CD4-positive, alpha-beta T cell treated with Interleukin-6 at 100 ng/mL for 8 hours (primary cell): ENCODE measurements at places on chromosomes 16 and 17.
A peak's percentile ranks its signal among the peaks of the same experiment; 100 is the strongest.

- DNase-seq = no peak
Observed at GRCh38 chr17:69677130-69677529, 262.6 kb downstream of the MAP2K6 start.

DNA sequence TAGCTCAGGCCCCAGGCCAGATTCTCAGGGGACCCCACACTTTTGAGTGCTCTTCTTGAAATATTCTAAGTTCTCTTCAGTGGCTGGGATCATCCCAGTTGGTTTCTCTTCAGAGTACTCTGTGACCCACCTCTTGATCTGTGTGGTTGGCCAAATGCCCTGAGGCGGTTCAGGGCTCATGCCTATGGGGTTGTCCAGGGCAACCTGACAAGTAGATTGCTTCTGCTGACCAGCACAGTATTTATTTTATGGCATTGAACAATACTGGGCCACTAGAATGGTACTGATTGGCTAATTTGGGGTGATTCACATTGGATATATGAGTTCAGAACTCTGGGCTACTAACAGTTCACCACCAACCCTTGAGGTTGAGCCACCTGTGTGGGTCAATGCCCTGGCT, 7.4 kb upstream of the GOSR2 start:
- DNase-seq = no peak

- no peak for DNase-seq
Observed at GRCh38 chr17:20156196-20157000, 147.2 kb downstream of the SPECC1 start.

GRCh38 chr16:58850678-58851020, 116.5 kb upstream of the GOT2 start:
- DNase-seq = no peak

- DNase-seq = no peak
Observed at GRCh38 chr16:85750146-85750826, 610 bp downstream of the C16orf74 start.

DNA sequence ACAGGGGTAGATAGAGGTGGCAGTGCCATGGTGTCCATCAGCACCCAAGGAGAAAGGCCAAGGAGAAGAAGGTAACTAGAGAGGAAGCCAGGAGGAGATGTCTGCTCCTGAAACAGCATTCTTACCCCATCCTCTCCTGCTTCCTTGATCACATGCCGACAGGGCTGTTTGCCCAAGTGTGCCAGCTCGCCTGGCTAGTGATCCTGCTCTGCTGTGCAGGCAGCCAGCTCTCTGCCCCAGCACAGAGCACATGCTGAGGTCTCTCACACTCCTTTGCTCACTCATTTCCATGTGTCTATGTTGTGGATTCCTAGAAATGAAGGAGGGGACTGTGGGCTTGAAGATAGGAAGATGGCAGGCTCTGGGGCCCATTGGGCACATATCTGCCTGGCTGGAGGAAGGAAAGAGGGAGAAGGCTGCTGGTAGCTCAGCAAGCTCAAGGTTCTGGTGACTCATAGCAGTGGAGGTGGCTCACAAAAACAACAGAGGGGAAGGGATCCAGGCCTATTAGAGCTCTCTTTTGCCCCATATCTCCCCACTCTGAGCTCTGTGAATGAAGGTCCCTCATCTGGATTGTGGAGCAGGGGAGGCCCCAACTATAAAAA, 54.3 kb downstream of the NEUROD2 start:
- DNase-seq = no peak

DNA sequence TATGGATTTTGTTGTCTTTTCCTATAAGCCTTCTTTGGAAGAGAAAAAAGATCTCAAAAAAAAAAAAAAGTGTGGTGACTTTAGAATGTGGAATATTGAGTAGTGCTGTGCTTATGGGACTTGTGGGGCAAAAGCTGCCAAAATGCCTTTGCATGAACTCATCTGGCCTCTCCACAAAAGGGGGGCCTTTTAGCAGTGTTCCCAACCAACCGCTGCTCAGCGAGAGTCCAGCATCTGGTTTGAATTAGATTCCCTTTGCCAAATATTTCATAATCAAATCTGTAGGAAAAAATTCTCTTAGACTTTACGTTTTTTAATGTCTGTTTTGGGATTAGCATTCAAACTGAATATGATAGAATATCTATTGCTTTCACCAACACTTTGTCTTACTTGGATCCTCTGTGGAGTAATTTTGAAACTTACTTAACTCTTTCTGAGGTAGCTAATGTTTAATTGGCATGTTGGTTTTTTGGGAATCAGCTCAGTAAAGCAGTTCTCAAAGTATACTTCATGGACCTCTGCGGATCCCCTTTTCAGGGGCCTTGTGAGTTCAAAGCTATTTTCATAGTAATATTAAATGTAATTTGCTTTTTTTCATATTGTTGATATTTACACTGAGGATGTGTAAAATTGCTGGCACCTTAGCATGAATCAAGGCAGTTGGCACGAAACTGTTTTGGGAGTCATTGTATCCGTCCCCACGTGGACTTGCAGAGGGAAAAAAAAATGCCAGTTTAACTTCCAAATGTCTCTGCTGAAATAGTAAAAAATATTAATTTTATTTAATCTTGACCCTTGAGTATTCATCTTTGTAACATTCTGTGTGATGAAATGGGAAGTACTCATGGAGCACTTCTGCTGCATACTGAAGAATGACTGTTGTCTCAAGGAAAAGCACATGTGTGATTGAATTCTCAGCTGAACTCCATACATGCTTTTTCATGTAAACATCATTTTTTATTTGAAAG, 34.7 kb upstream of the VPS4A start:
- DNase-seq = no peak

- peak; percentile 92 for DNase-seq
Observed at GRCh38 chr16:11797166-11797956, at the start of gene ZC3H7A. TSS of gene ZC3H7A (minus strand) at chr16:11797258. CDS start at chr16:11782354, 14,904 bp downstream.

DNA sequence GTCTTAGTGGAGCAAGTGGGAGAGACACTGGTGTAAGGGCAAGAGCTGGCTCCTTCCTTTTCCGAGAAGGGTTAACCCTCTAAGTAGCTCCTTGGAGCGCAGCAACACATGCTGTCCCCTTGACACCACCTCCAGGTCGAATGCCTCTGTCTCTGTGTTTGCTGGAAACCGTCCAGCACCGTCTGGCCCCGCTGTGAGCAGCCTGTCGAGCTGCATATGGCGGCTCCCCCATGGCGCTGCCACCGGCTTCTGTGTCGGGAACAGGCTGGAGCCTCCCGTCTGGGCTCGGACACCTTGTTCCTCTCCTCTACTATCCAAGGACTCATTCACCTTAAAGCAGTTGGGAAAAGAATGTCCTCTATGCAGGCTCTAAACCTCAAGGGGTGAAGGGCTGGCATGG, 28.9 kb upstream of the WSCD1 start:
- no peak for DNase-seq

DNA sequence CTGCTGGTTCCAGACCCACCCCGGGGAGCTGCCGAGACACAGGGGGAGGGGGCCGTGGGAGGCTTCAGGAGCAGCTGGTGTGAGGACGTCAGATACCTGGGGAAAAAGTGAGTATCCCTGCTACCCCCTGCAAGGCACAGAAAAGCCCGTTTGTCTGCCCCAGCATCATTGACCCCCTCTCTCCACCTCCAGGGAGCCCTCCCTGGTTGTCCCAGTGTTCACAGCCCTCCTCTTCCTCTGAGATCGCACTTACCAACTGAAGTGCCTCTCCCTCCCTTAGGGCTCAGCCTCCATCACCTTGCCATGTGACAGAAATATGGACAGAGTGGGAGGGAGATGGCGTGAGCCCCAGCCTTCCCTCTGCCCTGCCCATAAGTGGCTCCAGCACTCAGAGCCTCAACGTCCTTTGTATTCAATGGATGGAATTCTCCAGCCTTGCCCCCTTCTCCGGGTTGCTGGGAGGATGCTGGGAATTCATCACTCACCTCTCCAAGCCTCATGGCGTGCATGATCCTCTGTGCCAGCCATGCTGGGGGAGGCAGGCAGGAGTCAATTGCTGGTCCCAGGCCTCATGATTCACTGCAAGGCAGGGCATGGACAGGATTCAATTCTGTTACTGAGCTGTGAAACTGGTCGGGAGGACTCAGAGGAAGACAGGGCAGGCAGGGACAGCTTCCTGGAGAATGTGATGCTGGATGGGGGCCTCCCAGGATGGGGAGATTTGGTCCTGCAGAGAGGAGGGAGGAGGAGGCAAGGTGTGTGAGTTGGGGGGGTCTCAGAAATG, 14.6 kb downstream of the SPNS3 start:
- no peak for DNase-seq

DNA sequence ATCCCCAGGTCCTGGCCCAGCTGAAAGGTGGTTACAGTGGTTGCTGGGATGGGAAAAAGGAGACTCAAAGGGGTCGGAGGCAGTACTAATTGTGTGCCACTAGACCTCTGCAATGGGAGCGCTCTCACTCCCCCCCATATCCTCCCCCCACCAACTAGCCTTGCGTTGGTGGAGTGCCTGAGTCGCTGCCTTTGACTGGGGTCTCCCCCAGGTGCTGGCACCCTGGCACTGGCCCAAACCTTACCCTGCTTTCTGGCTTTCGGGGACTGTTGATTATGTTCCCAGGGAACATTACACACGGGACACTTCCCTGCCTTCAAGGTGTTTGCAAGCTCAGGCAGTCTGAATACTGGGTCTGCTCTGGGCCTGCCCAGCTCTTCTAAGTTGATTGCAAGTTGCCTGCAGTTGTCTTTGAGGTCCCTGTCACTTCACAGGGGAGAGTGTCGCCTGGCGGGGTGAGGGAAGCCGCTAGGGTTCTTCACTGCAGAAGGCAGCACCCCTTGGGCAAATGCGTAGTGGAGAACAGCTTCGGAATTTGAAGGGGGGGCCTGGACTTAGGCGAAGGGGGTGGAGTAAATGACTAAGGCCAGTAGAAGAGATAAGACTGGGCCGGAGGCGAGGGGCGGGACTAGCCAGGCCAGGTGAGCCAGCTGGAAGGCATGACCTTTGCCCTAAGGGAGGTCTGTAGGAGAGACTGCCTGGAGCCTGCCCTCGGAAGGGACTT, 98.0 kb downstream of the RAB11FIP4 start:
- peak; percentile 46 for DNase-seq

- DNase-seq = no peak
Observed at GRCh38 chr16:69880640-69881133, 70.4 kb upstream of the CLEC18A start.

GRCh38 chr17:75783803-75784472, 668 bp upstream of the UNK start:
- DNase-seq = no peak
